ENCODE measurements at places on chromosomes 4 and X. TPM values are rescaled to one million over a fixed set of nuclear protein-coding genes. Genes with fewer than 3 reads are reported as not detected.

Gene MAGED1
- total RNA-seq = 132 TPM

Gene SOWAHB
- total RNA-seq = 2.5 TPM

Gene SLITRK2
- total RNA-seq = 0.61 TPM

DNA sequence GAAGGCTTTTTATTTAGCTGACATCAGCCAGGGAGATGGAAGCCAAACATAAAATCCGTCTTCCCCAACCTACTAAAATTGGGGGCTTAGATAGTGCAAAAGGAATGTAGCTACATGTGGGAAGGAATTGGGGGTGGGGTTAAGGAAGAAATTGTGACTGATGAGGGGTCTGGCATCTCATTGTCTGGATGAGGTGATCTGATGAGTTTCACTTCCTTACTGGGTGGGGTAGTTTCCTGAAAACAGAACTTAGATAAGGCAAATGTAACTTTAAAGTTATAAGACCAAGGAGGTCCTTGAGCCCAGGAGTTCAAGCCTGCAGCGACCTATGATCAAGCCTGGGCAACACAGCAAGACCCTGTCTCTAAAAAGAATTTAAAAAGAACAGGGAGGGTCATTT is 105.5 kb upstream of the NEIL3 start:
- no peak for DNase-seq

All from left lung (tissue), 14 donors.